ENCODE measurements at places on chromosomes 5 and 9.
A peak's percentile ranks its signal among the peaks of the same experiment; 100 is the strongest.

DNA sequence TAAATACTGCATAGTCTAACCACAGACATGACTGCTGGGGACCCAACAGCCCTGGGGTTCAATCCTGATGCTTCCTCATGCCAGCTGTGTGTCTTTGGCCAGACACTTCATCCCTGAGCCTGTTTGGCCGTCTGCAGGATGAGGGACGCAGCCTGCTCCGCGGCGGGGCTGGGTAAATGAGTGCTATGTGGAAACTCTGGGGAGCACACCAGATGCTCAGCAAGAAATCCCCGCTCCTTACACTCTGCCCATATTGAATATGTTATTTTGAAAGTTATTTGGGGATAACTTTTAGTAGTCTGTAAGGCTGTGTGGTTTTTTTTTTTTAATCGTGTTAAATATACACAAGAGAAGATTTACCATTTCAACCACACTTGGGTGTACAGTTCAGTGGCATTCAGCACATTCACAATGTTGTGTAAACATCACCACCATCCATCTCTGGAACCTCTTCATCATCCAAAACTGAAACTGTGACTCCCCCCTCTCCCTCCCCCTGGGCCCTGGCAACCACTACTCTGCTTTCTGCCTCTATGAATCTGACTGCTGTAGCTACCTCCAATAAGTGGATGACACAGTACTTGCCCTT, 42.7 kb downstream of the SH3PXD2B start:
- peak; percentile 40 for DNase-seq

- DNase-seq, result no peak
These were observed 125.6 kb downstream of the TRIO start for GRCh38 chr5:14268738-14269137.

GRCh38 chr5:154384480-154385235, 61.1 kb upstream of the SAP30L start:
- peak; percentile 28 for DNase-seq

DNA sequence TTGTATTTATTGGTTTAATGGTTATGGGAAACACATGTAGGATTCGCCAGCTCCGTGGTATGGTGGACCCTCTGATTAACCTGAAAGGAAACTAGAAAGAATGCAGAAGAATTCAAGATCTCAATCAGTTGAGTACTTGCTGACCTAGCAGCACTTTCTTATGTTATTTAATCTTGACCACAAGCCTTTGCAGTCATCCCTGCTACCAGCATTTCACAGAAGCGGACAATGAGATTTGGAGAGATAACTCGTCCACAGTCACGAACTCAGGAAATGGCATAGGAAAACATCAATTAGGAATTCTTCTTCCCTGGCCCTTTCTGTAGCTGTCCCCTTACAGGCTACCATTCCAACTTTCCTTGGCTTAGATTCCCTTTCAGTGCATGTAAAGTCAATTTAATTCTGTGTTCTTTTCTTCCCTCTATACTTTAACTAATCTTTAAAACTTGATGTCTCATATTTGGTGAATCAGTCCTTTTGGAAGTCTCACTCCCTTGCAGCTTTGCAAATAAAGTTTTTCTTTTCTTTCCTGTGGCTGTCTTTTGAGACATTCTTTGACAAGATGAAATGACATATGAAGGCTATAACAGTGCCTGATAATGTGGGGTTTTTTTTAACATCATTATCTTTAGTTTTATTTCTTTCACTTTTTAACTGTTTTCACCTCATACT, 1.3 kb upstream of the SLC44A1 start:
- no peak for DNase-seq

- no peak for DNase-seq
These were observed 91.4 kb upstream of the RAI14 start for GRCh38 chr5:34564710-34565235.

- DNase-seq, result no peak
These were observed 64.8 kb downstream of the NUP214 start for GRCh38 chr9:131190191-131190590.

DNA sequence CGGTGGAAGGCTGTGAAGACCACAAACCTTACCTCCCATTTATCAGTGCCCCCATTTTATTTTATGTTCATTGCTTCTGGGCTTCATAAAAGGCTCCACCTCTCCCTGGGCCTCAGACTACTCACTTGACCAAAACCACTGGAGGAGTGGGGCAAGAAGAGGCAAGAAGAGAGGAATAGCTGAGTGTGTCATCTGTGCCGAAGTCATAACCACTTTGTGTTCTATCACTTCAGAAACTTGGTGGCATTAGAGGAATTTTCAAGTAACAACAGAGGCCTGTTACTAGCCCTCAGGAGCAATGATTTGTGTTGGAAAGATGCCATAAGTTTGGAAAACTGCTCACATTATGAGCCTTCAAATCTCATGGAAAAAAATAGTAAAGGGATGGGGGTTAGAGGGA, 88.7 kb upstream of the PIK3R1 start:
- DNase-seq, result no peak

GRCh38 chr5:140967226-140967893, 1.1 kb downstream of the PCDHAC2 start:
- DNase-seq, result no peak

- DNase-seq, result no peak
These were observed 59.5 kb downstream of the SMIM23 start for GRCh38 chr5:171845040-171845630.

GRCh38 chr5:176629317-176629852, 949 bp downstream of the SNCB start:
- no peak for DNase-seq

DNA sequence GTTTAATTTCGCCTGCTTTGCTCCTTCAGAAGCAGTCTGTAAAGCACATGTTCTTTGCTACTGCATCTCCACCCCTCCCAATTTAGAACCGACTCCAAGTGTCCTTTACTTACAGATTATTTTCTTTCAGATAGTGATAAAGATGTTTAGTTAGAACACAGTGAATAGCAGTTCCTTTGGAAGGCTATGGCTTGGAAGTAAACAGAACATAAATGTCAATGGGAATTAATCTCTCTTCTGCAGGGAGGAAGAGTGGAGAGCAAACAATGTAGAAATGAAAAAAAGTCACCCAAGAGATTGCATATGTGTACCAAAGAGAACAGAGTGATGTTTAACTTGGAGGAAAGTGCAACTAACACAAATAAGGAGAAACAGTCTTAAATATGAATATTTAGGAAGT, 4.2 kb upstream of the CARTPT start:
- DNase-seq, result no peak

DNA sequence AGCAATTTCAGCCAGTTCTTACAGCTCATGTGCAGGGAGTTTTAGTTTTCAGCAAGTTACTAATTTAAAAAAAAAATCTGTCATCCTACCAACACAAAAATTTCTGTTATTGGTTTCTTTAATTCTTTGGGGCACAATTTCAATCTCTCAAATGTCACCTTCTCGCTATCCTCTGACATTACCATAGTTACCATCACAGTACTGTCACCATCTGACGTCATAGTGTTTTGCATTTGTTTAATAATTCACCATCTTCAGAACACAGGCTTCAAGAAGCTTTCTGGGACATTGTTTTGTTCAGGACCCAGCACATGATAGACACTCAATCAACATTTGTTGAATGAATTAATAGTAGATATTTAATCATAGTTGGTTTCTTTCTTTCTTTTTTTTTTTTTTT, 155.1 kb downstream of the PDZD2 start:
- DNase-seq, result no peak
